ENCODE measurements at places on chromosomes 5 and 9.

- DNase-seq: no peak
Observed at GRCh38 chr5:77638763-77639671, 504 bp upstream of the OTP start.

DNA sequence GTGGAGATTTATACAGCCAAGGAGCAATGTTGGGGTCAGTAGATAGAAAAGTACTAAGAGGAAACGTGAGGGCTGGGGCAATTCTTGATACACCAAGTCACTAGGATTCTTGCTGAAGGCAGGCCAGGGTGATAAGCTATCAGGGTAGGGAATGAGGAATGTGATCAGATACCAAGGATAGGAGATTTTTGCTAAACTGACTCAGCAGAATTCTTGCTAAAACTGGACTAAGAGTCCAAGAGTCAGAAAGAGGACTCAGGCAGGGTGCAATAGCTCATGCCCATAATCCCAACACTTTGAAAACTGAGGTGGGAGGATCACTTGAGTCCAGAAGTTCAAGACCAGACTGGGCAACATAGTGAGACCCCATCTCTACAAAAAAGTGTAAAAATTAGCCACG lies 71.7 kb downstream of the ENTREP1 start:
- DNase-seq: no peak

DNA sequence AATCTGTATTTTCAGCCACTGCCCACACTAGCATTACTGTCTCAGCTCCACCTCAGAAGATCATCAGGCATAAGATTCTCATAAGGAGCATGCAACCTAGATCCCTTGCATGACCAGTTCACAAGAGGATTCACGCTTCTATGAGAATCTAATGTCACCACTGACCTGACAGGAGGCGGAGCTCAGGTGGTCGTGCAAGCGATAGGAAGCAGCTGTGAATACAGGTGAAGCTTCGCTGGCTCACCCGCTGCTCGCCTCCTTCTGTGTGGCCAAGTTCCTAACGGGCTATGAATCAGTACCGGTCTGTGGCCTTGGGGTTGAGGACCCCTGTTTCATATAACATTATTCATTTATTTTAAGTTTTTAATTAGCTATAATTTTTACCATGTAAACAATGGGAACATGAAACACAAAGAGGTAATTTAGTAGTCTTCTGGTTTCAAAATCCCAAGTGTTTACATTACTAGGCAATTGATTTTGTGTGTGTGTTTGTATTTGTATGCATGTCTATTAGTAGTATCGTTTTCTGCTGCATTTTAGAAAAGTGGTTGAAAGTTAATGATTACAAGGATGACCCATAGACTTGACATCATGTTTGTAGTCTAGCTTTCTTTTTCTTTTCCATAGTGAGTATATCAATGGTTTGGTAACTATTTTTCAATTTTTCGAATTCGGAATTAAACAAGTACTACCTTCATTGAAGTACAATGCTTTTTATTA lies 159.4 kb downstream of the TENT4A start:
- DNase-seq: no peak

DNA sequence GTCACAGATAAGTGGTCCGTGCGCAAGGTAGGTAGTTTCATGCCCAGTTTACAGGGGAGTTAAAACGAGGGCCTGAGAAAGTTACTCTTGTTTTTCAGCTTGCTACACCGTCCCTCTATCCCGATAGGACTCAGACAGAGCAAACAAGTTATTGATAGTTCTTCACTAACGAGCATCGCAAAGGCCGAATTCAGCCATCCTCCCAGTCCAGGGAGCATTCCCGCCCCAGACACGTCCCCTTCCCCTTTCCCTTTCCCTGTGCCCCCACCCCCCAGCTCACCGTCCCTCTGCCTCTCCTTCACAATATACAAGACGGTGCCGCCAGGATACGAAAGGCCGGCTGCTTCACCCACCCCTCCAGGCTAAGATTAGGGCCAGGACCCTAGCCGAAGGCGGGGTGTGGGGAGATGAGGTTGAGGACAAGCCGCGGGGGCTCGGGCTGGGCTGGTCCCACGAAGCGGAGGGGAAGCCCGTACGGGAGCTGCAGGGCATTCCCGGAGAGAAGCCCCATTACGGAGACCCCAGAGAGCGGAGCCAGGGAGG lies 599 bp downstream of the KIAA1191 start:
- peak; percentile 9 for DNase-seq

DNA sequence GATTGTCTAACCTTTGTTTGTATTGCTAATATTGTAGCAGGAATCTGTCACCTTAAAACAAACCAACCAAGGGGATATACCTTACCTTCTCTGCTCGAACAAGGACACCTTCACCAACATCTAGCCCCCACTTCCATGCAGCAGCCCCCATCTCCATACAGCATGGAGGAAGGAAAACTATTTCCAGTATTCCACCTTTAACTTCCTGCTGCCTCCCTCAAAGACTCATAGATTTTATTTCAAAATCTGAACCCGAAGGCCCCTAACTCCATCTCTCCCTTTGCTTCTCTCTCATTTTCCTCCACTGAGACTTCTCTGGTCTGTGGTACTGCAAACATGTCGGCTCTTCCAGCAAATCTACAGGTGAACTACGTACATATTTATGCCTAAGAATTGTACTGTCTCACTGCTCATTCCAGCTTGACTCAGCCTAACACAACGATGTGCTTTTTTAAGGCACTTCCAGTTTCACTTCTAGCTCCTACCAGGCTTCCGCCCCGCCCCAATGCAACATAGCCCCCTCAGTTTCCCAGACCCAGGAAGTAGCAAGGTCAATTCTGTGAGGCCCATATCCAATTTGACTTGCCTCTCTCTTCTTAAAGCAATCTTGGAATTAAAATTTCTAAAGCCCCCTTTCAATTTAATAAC lies 70.7 kb upstream of the RNF38 start:
- peak; percentile 80 for DNase-seq

DNA sequence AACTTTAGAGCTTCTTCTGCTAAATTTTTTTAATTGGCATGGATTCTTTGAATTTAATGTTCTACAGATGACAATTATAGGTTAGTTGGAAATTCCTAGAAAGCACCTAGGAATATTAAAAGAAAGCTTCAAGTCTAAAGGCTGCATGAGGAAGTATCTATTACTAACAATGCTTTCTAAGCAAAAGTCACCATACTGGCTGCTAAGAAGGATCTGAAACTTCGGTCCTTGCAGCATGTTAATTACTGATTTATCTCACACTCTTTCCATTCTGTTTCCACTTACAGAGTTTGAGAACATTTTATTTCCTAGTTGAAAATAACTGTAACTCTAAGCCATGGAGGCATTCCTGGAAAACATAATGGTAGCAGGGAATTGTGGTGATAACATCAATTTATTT lies 8.4 kb downstream of the SEMA6A start:
- DNase-seq: no peak

- DNase-seq: no peak
Observed at GRCh38 chr5:147170603-147171002, 64.2 kb upstream of the STK32A start.

DNA sequence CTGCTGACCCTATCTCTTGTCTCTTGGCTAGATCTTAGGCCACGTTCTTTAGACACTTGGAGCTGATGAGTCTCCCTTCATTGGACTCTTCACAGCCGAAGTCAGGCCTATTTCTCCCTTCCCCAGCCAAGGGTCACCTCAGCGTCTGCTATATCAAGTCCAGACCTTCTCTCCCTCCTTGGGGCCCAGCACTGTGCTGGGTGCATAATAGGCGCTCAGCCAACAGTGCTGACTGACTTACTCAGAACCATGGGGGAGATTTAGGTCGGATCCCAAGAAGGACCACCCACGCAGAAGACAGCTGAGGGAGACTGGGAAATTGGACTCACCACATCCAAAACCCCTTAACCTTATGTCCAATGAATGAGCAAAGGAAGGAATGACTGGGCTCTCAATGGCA lies 5.6 kb upstream of the AMBP start:
- no peak for DNase-seq

All from activated CD4-positive, alpha-beta T cell treated with anti-CD3 and anti-CD28 coated beads, Interleukin-2, amount 50 U/mL, for 16 hours (primary cell).